ENCODE measurements at places on chromosomes 12 and 14. TPM values are rescaled to one million over a fixed set of nuclear protein-coding genes. Genes with fewer than 3 reads are reported as not detected.
A peak's percentile ranks its signal among the peaks of the same experiment; 100 is the strongest.

GRCh38 chr12:57461276-57461916 is 1.8 kb downstream of the GLI1 start:
- no peak for DNase-seq

DNA sequence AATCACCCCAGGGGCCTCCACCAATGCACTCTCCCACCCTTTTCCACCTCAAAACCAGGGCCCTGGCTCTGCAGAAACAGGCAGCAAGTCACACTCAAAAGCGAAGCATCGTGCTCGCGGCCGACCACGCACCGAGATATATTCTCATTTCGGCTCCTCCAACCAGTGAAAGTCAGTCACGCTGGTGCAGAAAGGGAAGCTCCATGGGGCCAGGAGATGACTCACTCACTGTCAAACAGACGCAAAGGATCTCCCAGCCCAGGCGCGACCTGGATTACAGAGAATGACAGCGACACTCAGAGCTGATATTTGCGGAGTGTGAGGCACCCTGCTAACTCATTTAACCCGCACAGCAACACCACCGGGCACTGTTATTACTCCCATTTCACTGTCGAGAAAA is 173.6 kb downstream of the CALM1 start:
- DNase-seq, result no peak

- DNase-seq, result peak; percentile 65
Measured at GRCh38 chr14:70822530-70823185, 13.3 kb upstream of the MAP3K9 start.

GRCh38 chr12:67413577-67413976 is 144.4 kb downstream of the CAND1 start:
- DNase-seq, result no peak

DNA sequence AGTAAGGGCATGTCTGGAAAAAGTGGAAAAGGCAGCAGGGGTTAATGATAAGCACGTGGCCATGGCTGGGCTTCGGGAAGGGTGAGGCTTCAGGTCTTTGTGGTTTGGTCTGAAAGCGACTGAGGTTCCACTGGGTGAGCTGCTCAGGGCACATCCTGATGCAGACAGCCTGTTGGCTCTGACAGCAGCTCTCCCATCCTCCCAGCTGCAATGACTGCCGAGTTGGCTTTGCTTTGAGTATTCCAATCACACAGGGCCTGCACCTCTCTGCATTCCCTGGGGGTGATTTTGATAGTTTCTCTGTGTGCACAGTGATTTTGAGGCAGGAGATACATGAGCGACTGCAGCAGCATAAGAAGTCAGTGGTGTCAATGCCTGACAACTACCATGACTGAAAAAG is 390.7 kb downstream of the APAF1 start:
- DNase-seq, result no peak

DNA sequence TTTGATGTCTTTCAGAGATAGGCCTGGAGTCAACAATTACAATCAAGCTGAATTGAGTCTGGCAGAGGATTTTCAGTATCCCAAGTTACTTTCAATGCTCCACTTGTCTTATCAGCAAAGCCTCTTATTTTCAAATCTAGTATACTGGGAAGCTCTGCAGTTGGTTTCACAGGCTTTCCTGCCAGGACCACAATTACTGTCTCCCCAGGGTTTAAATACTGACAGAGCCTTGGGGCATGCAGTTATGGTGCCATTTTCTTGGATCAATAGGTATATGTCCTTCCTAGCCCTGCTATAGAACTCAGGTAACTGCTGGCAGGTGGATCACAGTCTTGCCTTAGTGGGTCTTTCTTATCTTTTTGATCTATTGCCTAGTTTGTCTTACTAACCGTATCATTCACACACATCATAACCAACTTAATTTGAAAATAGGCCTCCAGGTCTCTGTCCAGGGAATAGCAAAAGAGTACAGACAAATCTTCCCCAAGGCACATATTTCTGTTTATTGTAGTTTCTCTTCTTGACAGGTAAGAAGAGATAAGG is 22.4 kb upstream of the RNU6-8 start:
- no peak for DNase-seq

DNA sequence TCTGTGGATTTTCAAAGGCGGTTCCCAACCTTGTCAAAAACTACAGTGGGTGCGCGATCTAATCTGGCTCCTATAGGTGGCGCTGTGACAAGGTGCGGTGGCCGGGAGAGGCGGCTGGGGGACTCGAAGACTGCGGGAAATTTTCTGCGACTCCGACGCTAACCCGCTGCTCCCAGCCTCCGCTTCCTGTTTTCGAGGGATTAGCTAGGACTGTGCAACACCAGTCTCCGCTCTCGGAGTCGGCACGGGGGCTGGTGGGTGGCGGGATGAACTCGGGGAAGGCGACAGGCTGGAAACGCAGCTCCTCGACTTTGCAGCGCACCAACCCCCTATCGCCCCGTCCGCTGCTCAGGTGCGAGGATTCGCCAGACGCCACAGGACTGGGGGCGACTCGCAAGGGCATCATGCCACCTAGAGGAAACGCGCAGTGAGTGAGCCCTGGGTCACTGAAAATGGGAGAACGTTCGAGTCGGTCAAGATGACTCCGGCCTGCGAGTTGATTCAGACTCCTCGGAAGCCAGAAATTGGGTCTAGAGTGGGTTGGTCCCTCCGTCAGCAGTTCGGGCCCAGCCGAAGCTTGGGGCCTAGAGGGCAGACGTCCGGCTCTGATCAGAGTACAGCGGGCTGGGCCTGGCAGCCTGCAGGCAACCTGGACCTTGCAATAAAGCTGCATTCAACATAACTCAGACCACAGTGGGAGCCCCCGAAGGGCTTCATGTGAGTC is 5.5 kb upstream of the PAX9 start:
- no peak for DNase-seq

DNA sequence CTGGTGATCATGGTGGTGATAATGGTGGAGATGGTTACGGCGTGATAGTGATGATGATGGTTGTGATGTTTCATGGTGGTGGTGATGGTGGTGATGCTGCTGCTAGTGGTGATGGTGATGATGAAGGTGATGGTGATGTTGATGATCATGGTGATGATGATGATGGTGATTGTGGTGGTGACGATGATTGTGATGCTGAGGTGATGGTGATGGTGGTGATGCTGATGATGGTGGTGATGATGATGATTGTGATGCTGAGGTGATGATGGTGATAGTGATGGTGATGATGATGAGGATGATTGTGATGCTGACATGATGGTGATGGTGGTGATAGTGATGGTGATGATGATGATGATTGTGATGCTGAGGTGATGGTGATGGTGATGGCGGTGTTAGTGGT is 113.2 kb upstream of the EVL start:
- DNase-seq, result no peak

GRCh38 chr14:64507376-64508156 is 3.0 kb downstream of the ZBTB1 start:
- no peak for DNase-seq

GRCh38 chr12:54360717-54361456 is 3.4 kb downstream of the GPR84 start:
- peak; percentile 93 for DNase-seq

Gene FBLN5
- total RNA-seq, result 3.5 TPM

Gene OR10G3
- total RNA-seq, result not detected

Gene TAS2R14
- total RNA-seq, result 0.80 TPM

Gene KRT80
- total RNA-seq, result not detected

Gene HEBP1
- 56.1 TPM for total RNA-seq

Gene ASCL1
- total RNA-seq, result not detected

All from H1 (cell line).